Mesothelial cell of epicardium (in vitro differentiated cells): ENCODE measurements at places on chromosomes 7 and 10. TPM values are rescaled to one million over a fixed set of nuclear protein-coding genes. Genes with fewer than 3 reads are reported as not detected.

DNA sequence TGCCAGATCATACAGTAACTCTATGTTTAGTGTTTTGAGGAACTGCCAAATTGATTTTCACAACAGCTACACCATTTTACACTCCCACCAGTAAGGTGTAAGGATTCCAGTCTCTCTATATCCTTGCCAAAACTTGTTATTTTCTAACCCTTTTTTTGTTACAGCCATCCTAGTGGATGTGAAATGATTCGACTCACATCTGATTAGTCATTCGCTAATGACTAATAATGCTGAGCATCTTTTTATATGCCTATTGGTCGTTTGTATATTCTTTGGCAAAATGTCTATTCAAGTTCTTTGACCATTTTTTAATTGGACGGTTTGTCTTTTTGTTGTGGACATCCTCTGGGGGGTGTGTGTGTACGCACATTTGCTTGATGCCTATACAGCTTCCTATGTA lies 142.8 kb downstream of the DGKB start:
- no peak overlapping the region for H3K27ac ChIP-seq
- H3K27me3 ChIP-seq = no peaks in the 10 kb centered on the region
- no peaks in the 10 kb centered on the region for H3K36me3 ChIP-seq

DNA sequence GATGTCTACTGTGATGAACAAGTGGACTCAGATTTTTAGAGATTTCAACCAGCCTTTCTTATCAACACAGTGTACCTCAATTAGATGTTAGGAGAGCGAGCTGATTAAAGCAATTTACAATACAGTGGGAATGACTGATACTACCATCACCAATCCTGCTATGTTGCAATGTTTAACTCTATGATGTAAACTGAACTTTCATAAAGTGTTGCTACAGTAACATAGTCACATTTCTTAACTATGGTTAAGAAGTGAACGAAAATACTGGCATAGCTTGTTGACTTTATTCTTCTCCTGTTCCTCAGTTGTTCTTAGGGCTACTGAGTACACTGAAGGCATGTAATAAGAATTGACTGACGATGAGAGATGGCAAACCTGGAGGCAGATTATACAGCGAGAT lies 139.8 kb downstream of the MYOF start:
- no peak overlapping the region for H3K27ac ChIP-seq
- H3K36me3 ChIP-seq = peaks cover 35% of the 10 kb centered on the region
- H3K4me1 ChIP-seq = peaks cover 11% of the 10 kb centered on the region

DNA sequence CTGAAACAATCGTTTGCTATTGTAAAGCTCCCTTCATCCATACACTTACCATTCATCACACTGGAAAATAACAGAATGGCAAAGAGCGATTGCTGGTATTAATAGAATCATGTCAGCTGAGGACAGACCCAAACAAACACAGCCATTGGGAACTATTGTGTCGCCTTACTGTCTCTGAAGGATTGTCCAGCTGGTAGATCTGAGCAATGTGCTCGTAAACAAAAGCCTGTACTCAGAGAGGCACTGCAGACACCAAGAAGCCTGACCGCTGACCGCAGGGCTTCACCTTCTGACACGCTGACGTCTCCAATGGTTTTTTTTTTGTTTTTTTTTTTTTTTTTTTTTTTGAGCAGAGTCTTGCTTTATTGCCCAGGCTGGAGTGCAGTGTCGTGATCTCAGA lies 151.0 kb upstream of the FRMD4A start:
- no peak for DNase-seq
- H3K4me3 ChIP-seq = no peak overlapping the region
- H3K36me3 ChIP-seq = no peaks in the 10 kb centered on the region
- H3K27me3 ChIP-seq = peaks cover 40% of the 10 kb centered on the region
- H3K27ac ChIP-seq = no peak overlapping the region

GRCh38 chr7:26439521-26440232 lies 148.0 kb downstream of the SNX10 start:
- H3K27ac ChIP-seq = peak overlapping the region; percentile 97
- H3K36me3 ChIP-seq = peaks cover 3% of the 10 kb centered on the region
- no peak for DNase-seq
- H3K27me3 ChIP-seq = no peaks in the 10 kb centered on the region
- H3K4me1 ChIP-seq = peaks cover 87% of the 10 kb centered on the region

DNA sequence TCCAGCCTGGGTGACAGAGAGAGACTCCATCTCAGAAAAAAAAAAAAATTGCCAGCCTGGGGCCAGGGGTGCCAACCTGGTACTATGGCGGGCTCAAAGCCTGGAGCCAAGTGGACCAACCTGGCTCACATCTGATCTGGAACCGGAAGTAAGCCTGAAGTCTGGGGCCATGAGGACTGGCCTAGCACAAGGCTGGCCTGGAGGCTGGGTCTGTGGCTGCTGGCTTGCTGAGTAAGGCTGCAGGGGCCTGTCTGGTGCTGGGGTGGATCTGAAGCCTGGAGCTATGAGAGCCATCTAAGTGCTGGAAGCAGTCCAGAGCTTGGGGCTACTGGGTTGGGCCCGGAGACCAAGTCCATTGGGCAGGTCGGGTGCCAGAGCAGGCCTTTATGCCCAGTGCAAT lies 84.9 kb downstream of the CCDC3 start:
- no peak overlapping the region for H3K27ac ChIP-seq
- peaks cover 22% of the 10 kb centered on the region for H3K4me1 ChIP-seq
- H3K4me3 ChIP-seq = no peak overlapping the region
- H3K36me3 ChIP-seq = no peaks in the 10 kb centered on the region
- no peak for DNase-seq

DNA sequence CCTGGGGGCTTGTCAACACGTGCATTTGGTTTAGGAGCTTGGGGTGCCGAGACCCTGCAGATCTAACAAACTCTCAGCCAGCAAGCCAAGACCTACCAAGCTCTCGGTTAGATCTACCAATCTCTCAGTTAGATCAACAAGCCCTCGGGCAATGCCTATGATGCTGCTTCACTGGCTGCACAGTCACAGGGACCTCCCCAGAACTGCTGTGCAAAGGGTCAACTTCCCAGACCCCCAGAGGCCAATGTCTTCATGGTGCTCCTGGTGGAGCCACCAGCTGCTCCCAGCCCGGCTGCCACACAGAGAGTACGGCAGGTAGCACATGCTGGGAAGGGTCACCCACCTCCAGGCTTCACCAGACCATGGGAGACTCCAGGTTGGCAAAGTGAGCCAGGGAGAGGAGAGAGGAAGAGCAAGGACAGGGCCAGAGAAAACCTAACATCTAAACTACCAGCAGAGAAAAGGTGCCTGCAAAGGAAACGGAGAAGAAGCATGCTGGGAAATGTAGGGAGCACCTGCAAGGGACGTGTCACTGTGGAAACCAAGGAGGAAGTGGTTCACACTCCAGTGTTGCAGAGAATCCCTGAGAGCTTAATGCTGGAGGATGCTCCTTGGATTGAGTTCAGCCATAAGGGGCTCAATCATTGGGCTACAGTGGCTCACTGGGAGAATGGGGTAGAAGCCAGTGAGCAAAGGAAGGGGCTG lies 51.5 kb upstream of the GDF10 start:
- no peaks in the 10 kb centered on the region for H3K36me3 ChIP-seq
- no peak for DNase-seq
- no peak overlapping the region for H3K27ac ChIP-seq
- peaks cover 5% of the 10 kb centered on the region for H3K4me1 ChIP-seq

DNA sequence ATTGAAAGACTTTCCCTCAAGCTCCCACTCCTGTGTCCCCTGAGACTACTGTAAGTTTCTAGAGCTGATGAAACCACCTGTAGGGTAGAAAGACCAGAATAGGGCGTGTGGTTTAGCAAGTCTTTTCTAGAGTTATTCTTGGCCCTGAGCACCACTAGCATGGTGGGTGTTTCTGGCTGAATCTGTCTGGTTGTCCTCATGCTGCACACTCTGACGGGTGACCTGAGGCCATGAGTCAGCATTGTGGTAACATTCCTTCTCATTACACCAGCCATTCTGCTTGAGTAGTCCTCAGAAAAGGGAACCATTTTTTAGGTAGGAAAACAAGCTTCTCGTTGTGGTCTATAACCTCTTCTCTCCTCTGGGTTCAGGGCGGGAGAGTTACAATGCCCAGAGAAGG lies 250.3 kb downstream of the SNX13 start:
- no peak overlapping the region for H3K4me3 ChIP-seq
- H3K4me1 ChIP-seq = no peaks in the 10 kb centered on the region
- H3K27me3 ChIP-seq = no peaks in the 10 kb centered on the region
- no peak overlapping the region for H3K27ac ChIP-seq

GRCh38 chr7:94044806-94045205 lies 40.7 kb upstream of the BET1 start:
- peaks cover 1% of the 10 kb centered on the region for H3K27me3 ChIP-seq
- H3K27ac ChIP-seq = no peak overlapping the region
- no peak for DNase-seq
- peaks cover 12% of the 10 kb centered on the region for H3K4me1 ChIP-seq

DNA sequence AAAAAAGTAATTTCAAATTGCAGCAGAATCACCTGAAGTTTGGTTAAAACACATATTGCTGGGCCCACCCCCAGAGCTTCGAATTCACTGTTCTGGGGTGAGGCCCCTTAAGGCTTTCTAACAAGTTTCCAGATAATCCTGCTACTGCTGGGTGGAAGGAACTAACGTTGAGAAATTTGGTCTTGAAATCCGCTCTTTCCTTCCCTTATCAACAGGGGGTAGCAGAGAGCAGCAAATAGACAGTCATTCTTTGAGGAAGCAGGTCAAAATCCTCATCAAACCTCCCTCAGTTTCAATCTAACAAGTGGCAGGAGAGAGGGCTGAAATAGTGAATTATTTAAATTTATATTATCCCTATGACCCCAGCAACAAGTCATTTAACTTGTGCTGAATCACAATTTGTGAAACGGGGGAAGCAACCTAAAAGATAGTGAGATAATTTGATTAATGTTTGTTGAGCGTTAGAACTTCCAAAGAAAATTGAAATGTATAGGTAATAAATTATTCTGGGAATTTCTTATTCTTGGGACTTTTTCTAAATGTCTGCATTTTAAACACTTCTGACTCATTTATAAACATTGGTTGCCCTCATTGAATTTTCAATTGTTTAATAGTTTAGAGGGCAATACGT lies 21.7 kb upstream of the MALSU1 start:
- no peak overlapping the region for H3K27ac ChIP-seq
- H3K36me3 ChIP-seq = no peaks in the 10 kb centered on the region
- peaks cover 9% of the 10 kb centered on the region for H3K4me1 ChIP-seq
- DNase-seq = no peak

The CHST12 gene
- 20.0 to 22.4 TPM (median 20.4 TPM) in 3 replicates for total RNA-seq

The HABP2 gene
- total RNA-seq = 0.13 TPM in 1 of 3 replicates, not detected in the others

The TMEM229A gene
- 0.59 to 0.69 TPM (median 0.66 TPM) in 3 replicates for total RNA-seq

The LLCFC1 gene
- total RNA-seq = not detected in 3 replicates

The SP4 gene
- 7.7 to 8.8 TPM (median 8.5 TPM) in 3 replicates for total RNA-seq

The PRSS1 gene
- total RNA-seq = not detected in 3 replicates

The SHOC2 gene
- 40.4 to 43.2 TPM (median 41.0 TPM) in 3 replicates for total RNA-seq

The PTPN12 gene
- 103 to 118 TPM (median 114 TPM) in 3 replicates for total RNA-seq

The PRF1 gene
- total RNA-seq = 0.13 to 0.20 TPM in 2 of 3 replicates, not detected in the other

The FUOM gene
- total RNA-seq = 38.0 to 42.6 TPM (median 41.3 TPM) in 3 replicates
